Activated CD8-positive, alpha-beta T cell treated with anti-CD3 and anti-CD28 coated beads for 36 hours (primary cell): ENCODE measurements at places on chromosomes 7 and 10.

GRCh38 chr7:22677680-22678079, 49.3 kb upstream of the IL6 start:
- peak; percentile 35 for DNase-seq

GRCh38 chr7:47435889-47436312, 146.0 kb downstream of the TNS3 start:
- DNase-seq, result peak; percentile 16

GRCh38 chr7:157760004-157760730, 423.4 kb downstream of the DNAJB6 start:
- peak; percentile 17 for DNase-seq

- DNase-seq, result no peak
Measured at GRCh38 chr7:129385116-129385515, 49.1 kb upstream of the STRIP2 start.

DNA sequence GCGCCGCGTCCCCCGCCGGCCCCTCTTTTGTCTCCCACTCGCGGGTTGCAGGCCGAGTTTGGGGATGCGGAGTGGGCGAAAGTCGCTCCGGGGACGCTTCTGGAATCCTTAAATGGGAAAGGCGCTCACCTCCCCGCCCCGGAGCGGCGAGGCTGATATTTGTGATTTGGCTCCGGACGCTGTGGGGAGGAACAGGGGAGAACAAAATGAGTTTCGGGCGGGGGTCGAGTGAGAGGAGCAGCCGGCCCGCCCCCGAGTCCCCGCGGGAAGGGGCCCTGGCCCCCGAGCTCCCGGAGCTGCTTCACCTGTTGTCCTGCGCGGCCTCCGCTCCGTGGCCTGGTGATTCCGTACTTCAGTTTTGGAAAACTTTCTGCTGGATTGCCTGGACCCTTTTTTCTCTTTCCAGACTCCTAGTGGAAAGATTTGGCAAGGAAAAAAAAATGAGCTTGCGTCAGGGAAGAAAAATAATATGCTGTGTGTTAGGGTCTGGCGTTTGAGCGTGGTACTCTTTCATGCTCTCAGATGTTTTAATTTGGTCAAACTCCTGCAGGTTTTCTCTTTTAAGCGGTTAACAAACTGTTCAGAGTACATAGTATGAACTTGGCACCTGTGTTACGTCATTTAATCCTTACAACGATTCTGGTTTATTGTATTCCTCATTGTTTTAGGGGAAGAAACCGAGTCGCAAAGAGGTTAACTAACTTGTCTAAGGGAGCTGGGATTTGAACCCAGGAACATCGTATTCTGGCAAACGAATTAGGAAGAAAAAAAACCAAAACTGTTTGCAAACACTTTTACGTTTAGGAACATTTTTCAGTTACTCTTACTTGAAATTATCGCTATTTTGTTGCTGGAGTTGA, 924 bp downstream of the BMPR1A start:
- DNase-seq, result peak; percentile 36

- DNase-seq, result peak; percentile 35
Measured at GRCh38 chr7:129494041-129494440, 8.3 kb upstream of the SMKR1 start.

DNA sequence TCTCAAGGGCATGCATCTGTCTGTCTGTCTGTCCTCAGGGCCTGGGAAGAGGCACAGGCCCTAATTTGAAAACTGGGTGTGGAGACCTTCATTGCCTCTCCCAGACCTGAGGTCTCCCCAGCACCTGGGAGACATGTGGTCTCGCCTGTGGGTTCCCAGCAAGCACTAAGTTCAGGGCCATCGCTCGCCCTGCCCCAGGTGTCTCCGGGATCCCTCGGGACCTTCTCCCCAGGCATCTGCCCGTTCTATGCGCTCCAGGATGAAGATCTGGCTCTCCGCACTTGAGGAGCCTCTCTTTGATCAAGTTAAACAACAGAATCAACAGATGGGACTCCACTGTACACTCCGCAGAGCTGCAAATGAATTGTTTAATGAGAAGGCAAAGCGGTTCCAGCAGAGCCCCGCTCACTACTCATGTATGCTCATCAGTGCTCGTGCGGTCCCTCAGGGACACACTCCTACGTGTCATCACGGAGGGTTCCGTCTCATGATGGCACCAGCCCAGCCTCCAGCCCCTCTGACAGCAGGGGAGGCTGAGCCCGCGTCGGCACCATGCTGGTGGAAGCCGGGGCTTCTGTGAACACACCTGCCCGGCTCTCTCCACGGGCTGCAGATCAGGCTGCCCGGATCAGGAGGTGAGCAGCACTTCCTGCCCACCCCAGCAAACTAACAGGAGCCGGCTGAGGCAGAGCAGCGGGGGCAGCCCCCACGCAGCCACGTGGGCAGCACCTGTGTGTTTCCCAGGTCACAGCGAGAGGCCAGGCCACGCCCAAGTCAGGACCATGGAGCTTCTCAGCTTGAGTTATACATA, 132.8 kb downstream of the TCERG1L start:
- DNase-seq, result no peak

- peak; percentile 63 for DNase-seq
Measured at GRCh38 chr10:123043409-123043925, 34.7 kb downstream of the ACADSB start.

- no peak for DNase-seq
Measured at GRCh38 chr7:2515424-2516193, 4.0 kb upstream of the LFNG start.

- DNase-seq, result no peak
Measured at GRCh38 chr10:59633063-59633462, 76.6 kb downstream of the SLC16A9 start.

DNA sequence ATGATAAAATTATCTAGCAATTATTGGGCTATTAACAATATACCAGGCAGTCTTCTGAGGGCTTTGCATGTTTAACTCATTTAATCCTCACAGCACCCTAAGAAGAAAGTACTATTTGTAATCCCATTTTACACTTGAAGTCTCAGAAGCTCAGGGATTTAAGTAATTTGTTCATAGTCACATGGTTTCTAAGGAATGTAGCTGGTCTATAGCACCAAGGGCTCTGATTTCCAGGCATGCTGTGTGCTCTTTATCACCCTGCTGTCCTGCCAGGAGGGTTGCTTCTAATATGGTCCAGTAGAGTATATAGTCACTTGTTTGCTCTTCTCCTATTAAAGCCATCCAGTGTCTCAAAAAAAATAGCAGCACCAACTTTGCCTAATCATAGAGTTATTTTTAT, 417.2 kb downstream of the PLXDC2 start:
- no peak for DNase-seq

GRCh38 chr10:94129393-94130130, 135.8 kb downstream of the PLCE1 start:
- DNase-seq, result no peak

- DNase-seq, result no peak
Measured at GRCh38 chr7:898855-899681, 22.7 kb downstream of the GET4 start.

- no peak for DNase-seq
Measured at GRCh38 chr10:126500185-126500584, 111.9 kb upstream of the ADAM12 start.

GRCh38 chr10:18786478-18786877, 127.2 kb downstream of the ARL5B start:
- no peak for DNase-seq

- DNase-seq, result no peak
Measured at GRCh38 chr7:98728555-98728954, 111.5 kb downstream of the NPTX2 start.

DNA sequence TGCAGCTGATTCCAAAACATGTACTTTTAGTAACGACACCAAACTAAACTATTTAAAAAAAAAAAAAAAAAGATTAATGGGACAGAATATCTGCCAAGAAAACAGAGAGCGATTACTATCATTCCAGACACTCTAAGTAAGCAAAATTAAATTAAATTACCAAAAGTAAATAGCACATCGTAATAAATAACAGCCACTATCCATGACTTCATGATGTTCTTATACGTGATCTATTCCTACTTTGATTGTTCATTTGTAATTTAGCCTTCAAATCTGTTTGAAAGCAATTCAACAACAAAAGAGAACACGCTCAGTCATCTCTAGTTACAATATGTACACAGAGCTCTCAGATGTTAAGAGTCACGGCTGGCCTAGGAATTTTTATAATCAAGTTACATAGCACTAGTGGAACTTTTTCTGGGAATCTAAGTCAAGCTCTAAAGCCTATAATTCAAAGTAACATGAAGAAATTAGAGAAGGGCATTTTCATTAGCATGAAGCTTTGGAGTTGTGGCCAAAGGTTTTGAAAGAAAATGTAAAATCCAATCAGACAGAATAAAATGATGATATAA, 241.7 kb upstream of the NEBL start:
- DNase-seq, result no peak

DNA sequence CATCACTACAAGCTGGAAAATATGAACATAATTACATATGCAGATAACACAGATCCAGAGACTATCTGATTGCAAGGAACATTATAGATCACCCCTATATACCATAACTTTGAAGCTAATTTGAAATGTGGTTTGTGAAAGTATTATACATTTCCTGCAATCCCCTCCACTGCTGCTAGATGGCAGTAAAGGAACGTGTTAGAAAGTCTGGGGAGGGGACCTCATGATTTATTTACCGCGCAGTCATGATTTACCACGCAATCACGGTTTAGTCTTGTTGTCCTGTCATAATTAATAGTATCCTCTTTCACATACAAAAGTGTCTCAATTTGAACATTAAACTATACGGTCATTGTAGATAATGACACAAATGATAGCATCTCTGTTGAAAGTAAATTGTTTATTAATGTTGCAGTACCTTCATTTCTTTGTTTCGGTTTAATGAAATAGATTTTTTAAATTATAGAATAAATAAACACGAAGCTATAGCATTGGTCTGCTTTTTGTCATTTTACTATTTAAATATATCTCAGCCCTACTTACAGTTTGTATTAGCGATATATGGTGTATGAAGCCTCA, 145.3 kb upstream of the PRSS1 start:
- peak; percentile 70 for DNase-seq

GRCh38 chr10:102596506-102596971, 47.7 kb upstream of the TRIM8 start:
- DNase-seq, result peak; percentile 53

DNA sequence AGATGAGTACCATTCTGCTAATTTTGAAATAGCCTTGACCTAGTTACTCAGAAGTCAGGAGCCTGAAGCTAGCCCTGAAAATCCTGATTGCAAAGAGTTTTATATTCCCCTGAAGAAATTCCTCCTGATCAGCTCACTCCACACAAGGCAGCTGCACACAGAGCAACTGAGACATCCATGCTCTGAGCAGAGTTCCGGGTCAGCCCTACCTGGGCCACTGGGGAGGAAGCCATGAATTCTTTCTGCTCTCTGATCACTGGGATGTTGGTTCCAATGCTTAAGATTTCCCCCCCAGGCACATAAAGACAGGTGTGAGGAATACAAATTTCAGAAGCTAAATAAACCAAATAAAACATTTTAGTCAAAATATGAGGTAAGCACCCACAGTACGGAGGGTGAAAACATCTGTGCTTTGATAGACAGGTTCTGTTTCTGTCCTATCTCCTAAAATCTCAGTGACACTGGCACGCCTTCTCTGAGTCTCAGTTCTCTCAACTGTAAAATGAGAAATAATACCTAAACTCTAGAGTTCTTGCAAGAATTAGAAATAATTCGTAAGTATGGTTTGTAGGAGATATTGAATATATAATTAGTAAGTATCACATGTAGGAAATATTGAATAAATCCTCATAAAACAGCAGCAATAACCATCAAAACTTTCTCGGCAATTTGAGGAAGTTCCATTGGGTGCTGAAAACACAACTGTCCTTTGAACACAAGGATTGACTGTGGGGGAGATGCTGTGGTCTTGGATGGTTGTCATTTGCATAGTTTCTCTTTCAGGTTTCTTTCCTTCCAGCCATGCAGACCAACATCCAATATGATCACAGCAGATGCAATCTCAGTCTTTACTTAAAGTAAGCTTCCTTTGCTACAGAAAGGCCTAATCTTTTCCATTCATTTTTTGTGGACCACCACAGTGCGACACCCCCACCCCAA, 133.0 kb upstream of the TNS3 start:
- DNase-seq, result no peak

GRCh38 chr10:11108356-11108755, 90.7 kb downstream of the CELF2 start:
- DNase-seq, result no peak

DNA sequence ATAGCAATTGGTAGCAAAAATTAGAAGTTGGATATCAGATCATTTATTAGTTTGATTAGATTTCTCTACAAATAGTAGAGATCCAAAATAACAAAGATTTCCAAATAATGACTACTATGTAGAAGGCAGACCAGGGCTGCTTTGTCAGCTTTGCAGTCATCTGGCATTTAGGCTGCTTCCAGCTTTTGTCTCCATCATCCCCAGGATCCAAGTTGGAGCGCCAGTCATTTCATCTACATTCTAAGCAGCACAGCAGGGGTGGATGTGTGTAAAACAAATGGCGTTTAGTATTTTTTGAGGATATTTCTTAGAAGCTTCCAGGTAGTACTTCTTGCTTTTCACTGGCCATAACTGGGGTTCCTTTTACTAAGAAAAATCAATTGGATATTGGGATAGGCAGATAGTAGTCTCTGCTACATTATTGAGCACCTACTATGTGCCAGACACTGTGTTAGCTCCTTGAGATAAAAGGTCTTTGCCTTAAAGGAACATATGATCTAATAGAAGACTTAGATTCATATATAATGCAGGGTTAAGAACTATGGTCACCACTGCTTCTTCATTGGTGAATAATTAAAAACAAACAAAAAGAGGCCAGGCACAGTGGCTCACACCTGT, 41.5 kb downstream of the TPST1 start:
- DNase-seq, result no peak

DNA sequence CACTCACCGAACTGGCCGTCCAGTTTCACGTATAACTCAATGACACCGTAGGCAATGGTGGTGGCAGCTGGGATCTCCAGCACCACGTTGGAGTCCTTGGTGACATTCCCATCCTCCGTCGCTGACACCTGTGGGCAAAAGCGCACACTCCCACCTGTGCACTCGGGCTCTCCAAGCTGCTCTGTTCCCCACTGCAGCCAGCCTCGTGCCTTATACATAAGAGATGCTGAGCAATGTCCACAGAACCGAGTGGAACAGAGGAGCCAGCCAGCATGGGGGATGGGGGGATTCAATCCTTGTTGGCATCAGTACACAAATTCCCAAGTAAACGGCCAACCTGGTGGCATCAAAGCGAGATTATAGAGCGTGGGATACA, 40.0 kb downstream of the GSDME start:
- DNase-seq, result no peak

GRCh38 chr7:98291717-98292116, 10.2 kb downstream of the BRI3 start:
- no peak for DNase-seq
